Activated T-helper 1 cell treated with anti-CD3 and anti-CD28 coated beads, Interleukin-2, amount 50 U/mL, for 16 hours (primary cell): ENCODE measurements at places on chromosomes 7 and 10.

DNA sequence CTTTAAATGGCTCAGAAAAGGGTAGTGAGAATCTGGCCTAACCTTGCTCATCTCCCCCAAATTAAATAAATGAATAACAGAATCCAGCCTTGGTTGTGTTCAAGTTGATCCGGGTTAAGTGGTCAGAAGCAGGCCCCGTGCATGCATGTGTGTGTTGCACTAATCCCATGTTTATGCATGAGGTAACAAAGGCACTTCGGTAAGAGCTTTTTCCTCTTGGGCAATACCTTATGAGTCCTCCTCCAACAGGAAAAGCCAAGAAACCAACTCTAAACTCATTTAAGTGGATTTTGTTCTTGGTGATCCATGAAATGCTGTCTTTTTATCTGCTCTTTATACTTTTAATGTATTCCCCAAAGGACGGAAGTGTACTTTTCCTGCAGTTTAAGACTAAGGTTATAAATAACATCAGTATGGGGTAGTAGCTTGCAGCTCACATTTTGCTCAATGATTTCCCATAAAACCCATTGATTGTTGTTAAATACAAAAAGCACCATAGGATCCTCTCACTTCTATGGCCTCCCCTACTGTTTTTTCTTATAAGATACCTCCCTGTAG is 104.9 kb upstream of the YAE1 start:
- DNase-seq, result no peak

GRCh38 chr10:50658165-50658564 is 34.4 kb upstream of the SGMS1 start:
- DNase-seq, result no peak

- no peak for DNase-seq
Measured at GRCh38 chr7:25117226-25118047, 7.6 kb downstream of the CYCS start.

DNA sequence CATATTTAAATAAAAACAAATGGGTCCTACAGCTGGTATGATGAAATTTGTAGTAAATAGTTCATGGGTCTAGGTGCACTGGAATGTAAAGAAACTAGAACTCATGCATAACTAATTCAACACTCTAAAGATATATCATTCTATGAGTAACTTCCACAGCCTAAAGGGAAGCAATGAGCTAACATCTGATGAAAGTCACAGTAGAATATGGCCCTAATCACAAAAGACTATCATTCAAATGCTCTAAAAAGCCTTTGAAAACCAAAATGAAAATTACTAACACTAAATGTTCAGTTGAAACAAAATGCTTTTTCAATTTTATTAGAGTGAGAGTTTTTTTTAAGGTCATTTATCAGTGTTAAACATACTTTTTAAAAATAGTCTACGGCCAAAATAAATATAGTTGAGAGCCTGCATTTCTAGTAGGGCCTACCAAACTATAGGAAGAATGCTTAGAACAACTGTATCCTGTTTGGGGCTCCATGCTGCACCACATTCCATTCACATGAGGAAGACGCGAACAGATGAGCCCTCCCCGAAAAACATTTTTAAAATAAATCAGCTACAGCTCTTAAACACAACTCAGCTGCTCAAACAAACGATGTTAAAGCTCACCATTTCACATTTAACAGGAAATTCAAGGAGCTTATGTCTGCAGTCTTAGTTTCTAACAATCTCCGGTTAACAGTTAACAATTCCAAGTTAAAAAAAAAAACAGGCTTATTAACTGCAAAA is 134.5 kb downstream of the NRBF2 start:
- DNase-seq, result no peak

- no peak for DNase-seq
Measured at GRCh38 chr10:72069751-72070526, 18.4 kb downstream of the SPOCK2 start.

GRCh38 chr7:25408012-25408687 is 179.9 kb upstream of the NPVF start:
- no peak for DNase-seq

- no peak for DNase-seq
Measured at GRCh38 chr7:50729962-50730361, 52.7 kb downstream of the GRB10 start.

GRCh38 chr10:49841615-49842332 is 79.7 kb upstream of the OGDHL start:
- DNase-seq, result no peak

DNA sequence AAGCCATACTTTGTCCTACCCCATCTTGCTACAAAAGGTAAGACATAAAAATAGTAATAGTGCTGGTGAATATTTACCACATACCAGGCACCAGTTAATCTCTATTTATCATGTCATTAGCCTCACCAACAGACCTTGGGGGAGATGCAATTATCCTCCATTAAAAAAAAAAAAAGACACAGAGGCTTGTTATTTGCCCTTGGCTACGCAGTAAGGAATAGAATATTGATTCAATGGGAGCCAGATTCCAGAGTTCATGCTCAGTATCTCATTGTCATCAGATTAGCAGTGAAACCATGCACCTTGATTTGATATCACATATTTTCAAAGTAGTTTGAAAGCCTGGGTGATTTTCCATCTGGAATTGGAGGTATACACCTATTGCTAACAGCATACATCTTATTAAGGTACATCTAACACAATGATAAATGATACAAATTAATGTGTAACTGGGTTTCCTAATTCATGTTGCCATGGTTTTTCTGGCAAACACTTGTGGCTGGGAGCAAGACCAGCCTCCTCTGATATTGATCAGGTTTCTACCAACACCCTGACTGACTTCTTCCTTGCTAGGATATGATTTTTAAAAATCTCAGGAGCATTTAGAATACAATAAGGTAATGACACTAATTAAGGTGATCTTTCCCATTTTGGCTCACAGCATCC is 67.1 kb upstream of the PRR15 start:
- no peak for DNase-seq

DNA sequence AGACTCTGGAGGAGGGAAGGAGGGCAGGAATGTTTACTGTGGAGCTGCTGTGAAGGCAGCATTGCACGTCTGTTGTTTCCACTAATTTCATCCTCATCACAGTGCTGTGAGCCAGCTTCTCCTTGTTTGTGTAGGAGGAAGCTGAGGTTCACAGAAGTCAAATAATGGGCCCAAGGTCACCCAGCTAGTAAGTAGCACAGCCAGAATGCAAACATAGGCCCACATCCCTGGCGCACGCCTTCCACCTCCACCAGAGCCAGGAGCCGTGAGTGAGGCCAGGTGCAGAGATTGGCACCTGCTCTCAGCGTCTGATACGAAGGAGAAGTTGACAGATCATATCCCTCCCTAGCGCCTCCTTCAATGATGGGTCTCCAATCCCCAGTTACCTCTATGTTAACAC is 93.6 kb downstream of the HTR5A start:
- no peak for DNase-seq

DNA sequence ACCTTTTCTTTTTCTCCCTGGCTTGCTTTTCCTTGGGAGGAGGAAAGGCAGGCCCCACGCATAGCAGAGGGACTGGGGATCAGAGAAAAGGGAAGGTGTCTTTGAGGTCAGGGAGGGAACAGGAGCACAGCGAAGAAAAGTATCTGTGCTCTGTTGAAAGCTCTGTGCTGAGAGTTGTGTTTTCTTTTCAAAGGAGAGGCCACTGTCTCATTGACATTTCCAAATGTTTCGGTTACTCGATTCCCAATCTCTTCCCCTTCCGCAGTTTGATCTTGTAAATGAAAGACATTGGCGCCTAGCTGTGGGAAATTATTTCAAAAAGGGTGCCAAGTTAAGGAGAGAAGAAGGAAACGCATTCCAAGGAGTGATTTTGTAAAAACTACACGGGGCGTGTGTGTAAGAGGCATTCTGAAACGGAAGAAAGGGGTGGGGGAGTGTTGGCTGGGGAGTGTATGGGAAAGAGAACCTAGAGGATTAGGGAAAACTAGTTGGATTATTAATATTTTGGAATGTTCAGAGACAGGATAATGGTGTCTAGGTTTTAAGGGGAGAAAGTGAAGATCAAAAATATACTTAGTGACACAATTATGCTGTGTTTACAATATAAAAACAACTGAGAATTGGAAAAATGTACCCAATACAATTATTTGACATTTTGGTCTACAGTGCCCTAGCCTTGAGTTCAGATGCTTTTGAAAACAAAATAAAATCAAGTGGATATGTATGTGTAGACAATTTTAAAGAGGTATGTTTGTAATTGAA is 708 bp downstream of the KLHDC10 start:
- no peak for DNase-seq

- no peak for DNase-seq
Measured at GRCh38 chr7:121366852-121367431, 29.2 kb downstream of the FAM3C start.

DNA sequence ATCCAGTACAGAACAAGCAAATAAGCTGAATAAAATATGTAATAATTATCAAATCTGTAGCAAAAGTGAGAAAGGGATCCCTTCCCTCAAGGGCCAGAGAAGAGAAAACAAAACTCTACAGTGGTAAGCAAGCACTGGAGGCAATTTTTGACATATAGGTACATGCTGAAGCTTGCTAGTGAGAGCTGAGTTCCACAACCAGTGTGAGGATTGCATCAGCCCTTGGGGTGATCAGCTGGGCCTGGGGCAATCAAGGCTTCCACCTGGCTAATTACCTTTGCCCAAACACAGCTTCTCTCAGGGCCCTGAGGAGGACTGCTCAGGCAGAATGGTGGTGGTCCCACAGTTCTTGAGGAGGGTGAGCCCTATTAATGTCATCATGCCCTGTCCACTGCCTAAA is 134.4 kb upstream of the DLX6 start:
- DNase-seq, result no peak

DNA sequence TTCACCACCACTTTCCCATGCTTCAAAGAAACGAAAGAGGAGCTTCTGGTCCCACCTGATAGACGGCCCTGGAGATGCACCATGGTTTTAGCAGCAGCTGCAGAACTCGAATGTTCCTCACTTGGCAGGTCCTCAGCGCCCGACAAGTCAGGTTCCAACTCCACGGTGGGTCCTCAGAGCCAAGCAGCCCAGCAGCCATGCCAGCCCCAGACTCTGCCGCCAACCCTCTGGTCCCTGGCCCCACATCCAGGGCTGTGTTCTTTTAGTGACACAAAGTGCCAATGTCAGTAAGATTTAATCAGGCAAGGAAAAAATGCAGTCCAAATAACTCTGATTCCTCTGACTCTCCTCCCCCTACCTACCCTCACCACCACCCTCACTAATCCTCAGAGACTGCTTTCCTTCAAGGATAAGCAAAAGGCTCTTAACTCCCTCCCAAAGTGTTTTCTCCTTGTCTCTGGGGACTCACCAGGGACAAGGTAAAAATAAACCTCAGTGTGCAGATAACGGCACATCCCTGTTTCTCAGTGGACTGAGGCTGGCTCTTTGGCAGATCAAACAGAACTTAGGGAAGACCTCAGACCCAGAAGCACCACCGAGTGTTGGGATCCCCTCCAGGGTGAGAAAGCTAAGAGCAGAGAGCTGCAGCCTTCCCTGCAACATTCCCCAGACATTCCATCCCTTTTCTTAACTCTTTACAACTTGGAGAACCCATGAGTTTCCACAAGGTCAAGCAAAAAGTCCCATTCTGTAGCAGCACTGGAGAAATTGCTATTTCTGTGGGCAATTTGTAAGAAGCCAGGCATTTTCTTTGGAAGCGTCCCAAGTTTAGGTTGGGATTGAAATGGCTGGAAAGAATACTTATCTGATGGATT is 358.9 kb downstream of the FRMD4A start:
- no peak for DNase-seq

DNA sequence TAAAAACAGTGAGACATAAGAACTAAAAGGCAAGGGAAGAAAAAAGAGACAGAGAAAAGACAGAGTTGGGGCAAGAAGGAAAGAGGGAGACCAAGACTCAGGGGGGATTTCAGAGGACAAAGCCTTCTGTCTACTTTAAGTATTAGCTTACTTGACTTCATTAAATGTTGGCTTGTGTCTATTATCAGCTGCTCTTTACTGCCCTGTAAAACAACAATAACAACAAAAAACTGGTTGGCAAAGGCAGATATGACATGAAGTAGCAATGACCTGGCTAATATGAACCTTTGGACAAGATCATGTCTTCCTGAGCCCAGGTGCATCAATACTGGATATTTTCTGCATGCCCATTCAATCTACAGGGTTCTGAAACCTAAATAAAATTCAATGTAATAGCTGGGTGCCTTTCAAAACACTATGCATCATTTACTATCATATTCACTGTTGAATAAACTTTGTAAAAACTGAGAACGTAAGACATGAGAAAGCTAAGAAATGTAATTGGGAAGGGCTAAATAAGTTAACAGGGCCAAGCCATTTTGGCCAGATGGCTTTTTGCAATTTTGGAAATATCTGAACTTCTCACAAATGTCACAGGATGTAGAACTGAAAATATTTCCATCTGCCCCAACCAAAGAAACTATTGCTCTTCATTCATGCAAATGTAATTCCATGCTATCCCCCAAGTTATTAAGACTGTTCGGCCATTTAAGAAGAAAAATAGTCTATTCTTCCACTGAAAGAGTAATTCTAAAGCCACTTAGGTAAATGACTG is 49.4 kb downstream of the LRRN3 start:
- DNase-seq, result no peak

- no peak for DNase-seq
Measured at GRCh38 chr10:47133871-47134570, 166.0 kb upstream of the GDF10 start.

- DNase-seq, result no peak
Measured at GRCh38 chr7:44398953-44399574, 73.7 kb upstream of the CAMK2B start.

- no peak for DNase-seq
Measured at GRCh38 chr10:96863922-96864543, 31.9 kb downstream of the LCOR start.

- no peak for DNase-seq
Measured at GRCh38 chr7:105306298-105306748, 82.4 kb downstream of the SRPK2 start.

GRCh38 chr10:10798102-10798863 is 219.4 kb upstream of the CELF2 start:
- no peak for DNase-seq

DNA sequence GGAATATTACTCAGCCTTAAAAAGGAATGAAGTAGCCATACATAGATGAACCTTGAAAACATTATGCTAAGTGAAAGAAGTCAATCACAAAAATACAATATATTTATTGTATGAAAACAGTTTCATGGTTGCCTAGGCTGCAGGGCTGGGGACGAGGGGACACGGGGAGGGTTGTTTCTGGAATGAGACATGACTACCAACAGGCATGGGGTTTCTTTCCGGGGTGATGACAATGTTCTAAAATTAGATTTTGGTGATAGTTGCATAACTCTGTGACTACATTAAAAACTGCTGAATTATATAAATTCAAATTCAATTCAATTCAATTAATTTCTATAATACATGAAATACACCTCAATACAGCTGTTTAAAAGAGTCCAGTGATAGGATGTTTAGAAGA is 88.0 kb downstream of the ARHGAP22 start:
- no peak for DNase-seq

GRCh38 chr10:102135956-102136526 is 3.2 kb downstream of the PPRC1 start:
- no peak for DNase-seq

DNA sequence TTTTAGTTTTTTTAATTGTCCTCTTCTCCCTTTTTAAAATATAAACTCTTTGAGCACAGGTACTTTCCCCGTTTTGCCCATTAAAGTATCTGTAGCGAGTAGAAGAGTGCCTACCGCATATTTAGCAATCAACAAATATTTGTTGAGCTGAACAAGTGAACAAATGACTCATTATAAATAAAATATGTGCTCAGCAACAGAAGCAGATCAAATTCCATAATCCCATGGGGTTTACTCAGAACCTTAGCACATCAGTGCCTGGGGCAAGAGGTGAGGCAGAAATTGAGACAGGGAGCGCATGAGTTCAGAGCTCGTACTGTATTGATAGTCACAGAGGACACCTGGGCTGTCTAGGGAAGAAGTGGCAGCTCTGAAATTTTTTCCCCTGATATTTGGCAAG is 161.0 kb downstream of the SEM1 start:
- no peak for DNase-seq

- no peak for DNase-seq
Measured at GRCh38 chr7:27586825-27587224, 75.9 kb downstream of the HIBADH start.
